ENCODE measurements at places on chromosomes 6 and 20.

DNA sequence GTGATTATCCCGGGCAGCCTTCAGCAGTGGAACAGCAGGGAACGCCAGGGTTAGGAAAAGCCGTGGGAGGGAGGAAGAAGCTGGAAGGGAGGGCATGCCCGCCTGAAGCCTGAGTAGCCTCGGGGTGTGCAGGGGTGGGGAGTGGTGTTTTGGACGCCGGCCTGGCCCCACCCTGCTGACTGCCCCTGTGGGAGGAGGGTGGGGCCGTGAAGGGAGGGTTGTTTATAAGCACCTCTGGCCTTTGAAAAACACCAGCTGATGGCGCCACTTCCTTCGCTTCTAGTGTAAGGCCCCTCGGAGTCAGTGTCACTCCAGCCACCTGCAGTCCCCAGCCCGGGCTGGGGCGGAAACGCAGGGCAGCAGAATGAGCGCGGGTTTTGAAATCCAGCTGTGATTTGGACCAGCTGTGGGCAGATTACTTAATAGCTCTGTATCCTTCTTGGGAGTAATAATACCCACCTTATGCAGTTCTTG is 52.8 kb upstream of the BMP6 start:
- peak; percentile 65 for DNase-seq

- no peak for DNase-seq
These were observed 116.6 kb upstream of the LGSN start for GRCh38 chr6:63436356-63436755.

DNA sequence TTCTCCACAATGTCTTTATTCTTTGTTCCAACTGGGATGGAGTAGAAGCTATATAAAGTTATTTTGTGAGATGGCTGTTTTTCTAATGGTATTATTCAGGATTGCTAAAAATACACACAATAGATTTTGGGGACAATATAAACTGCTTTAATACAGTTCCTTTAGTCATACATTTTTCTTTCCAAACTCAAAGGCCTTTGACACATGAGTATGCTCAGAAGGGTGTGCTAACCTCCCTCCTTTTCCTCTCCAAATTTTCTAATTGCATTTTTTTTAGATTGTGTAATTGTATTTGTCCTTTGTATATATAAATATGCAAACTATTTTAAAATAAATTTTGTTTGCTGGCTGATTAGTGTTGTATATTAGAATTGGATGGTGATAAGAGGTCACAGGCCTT is 119.6 kb upstream of the FOXO3 start:
- DNase-seq, result no peak

GRCh38 chr6:8539453-8539852 is 104.1 kb upstream of the SLC35B3 start:
- peak; percentile 36 for DNase-seq

- DNase-seq, result no peak
These were observed 15.2 kb upstream of the TOX2 start for GRCh38 chr20:43899274-43900120.

GRCh38 chr6:42103753-42104094 is 38.7 kb downstream of the C6orf132 start:
- no peak for DNase-seq

DNA sequence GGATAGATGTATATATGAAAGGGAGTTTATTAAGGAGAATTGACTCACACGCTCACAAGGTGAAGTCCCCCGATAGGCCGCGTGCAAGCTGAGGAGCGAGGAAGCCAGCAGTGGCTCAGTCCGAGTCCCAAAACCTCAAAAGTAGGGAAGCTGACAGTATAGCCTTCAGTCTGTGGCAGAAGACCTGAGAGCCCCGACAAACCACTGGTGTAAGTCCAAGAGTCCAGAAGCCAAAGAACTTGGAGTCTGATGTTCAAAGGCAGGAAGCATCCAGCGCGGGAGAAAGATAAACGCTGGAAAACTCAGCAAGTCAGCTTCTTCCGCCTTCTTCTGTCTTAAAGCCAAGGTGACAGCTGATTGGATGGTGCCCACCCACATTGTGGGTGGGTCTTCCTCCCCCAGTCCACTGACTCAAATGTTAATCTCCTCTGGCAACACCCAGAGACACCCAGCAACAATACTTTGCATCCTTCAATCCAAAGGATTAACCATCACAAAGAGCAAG is 102.6 kb upstream of the GJE1 start:
- no peak for DNase-seq

DNA sequence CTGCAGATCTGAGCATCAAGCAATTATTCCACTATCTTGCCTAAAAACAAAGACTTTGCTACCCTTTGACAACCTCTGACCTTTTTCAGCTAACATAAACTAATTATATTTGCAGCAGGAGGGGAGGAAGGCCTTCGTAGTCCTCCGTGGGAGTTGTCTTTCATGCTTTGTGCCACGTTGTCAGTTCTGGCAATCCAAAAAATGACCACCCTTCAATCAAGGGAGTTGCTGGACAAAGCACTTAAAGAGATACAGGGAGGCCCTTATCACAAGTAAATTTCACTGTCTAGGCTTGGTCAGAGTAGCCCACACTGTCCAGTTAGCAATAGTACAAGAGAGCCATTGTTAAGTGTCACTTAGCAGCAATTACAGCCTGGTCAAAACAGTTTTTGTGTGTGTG is 578.9 kb downstream of the HAO1 start:
- DNase-seq, result no peak

DNA sequence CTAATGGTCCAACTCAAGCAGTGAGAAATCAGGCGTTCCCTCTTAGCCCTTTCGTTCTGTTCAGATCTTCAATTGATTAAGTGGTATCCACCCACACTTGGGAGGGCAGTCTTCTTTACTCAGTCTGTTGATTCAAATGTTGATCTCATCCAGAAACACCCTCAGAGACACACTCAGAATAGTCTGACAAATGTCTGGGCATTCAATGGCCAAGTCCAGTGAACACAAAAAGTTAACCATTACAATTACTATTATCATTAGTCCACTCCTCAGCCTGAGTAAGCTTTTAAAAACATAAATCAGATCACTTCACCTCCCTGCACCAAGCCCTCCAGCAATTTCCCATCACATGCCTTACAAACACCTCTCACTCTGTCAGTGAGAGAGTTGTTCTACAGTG is 423.2 kb downstream of the RFPL4B start:
- DNase-seq, result no peak

DNA sequence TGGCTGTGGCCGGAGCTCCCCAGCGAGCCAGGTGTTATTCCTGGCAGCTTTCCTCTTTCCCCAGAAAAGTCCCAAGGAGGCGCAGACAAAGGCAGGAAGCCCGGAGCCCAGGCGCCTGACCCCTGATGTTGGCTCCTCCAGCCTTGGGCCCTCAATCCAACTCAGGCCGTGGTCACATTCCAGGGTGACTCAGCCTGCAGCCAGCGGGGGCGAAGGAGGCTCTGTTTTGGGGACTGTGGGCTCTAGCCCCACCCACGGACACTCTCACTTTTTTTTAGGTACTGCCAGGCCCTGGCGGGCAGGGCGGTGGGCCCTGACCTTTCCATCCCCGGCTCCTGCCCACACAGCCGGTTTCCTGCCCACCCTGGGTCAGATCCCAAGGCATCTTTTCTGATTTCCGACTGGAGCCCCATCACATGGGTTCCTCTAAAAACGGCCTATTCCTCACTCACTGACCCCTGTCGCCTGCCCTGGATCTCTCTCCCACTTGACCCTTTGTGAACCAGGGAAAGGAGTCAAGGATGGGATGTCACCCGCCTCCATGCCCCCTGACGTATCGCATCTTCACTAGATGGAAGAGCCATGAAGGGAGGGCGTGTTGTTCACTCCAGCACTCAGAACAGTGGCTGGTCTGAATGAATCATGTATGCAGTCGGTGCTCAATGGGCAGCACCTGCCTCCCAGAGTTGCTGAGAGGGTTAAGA is 5.5 kb downstream of the PTGIS start:
- DNase-seq, result peak; percentile 14

DNA sequence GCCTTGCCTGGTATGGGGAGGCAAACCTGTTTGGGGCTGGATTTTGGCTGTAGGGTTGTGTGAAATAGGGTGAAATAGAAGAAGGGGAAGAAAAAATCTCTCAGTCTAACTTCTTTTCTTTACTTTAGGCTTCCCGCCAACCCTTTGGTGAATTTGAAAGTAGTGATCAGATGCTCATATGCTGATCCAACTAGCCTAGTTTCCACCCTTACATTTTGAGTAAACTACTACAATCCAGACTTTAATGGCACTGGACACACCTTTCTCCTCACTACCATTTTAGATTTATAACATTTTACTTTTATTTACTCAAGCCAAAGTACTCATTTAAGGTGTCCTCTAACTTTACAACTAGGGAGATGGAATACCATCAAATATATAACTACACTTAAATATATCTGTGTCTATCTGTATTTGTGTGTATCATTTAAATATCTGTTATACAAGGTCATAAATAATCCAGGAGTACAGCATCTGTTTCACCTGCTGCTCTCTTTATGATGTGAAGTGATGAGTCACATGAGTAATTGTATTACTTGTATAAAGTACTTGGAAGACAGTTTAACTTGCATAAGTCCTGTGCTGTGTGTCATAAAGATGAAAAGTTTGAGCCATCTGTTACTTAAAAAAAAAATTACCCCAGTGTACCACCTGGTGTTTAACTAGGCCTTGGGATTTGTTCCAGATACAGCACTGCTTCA is 172.1 kb downstream of the CDKAL1 start:
- no peak for DNase-seq

GRCh38 chr6:34145161-34146020 is 496 bp downstream of the GRM4 start:
- DNase-seq, result no peak

GRCh38 chr20:19827818-19828217 is 69.8 kb downstream of the RIN2 start:
- no peak for DNase-seq

DNA sequence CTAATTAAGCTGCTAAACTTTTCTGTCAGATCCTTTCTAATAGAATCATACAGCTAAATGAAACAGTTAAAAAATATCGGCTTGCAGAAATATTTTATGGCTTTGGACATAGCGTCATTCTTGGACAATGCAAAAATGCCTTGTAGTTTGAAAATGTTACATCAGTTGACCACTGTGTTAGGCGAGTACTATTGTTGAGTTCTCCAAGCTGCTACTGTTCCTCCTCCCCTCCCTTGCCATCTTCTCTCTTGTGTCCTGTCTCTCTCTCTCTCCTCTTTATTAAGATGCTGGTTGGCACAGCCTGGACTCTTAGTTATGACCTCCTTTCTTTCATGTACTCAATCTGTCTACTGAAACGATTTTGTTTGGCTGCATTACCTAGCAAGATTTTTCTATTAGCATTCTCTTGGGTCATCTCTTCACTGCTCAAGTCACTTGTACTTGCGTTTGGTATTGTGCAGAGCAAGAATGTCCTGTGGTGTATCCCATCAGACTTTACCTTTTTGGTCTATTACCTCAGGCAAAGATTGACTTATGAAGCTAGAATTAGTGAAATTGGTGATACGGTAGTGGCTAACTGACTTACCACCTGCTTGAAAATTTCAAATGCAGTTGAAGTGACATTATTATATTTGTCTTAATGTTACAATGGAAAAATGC is 127.9 kb downstream of the FARS2 start:
- no peak for DNase-seq

DNA sequence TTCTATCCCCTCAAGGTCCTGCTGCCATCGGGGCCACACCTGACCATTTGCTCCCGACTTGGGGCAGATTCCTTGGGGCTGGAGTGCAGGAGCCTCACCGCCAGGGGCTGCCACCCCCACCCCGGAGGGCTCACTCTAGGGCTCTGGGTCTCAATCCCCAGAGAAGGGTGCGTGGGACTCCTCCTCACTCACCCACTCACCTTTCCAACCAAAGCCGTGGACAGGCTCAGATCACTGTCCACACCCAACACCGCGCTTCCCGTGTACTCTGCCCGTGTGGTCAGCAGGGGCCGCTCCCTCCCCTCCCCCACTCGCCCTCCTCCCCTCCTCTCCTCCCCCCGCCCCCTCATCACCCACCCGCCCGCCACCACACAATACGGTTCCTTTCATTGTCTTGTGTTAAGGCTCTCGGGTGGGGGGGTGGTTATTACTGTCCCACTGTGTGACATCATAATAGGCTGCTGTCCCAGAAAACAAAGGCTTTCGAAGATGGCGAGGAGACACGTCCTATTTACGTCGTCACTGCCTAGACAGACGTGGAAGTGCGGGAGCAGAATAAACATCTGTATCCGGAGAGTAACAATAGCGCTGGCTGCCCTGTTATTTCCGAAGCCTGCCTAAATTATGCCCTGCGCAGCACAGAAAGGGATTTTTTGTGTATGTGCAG is 85.8 kb downstream of the YTHDF1 start:
- no peak for DNase-seq

GRCh38 chr6:136784910-136785746 is 7.1 kb downstream of the MAP3K5 start:
- DNase-seq, result no peak

DNA sequence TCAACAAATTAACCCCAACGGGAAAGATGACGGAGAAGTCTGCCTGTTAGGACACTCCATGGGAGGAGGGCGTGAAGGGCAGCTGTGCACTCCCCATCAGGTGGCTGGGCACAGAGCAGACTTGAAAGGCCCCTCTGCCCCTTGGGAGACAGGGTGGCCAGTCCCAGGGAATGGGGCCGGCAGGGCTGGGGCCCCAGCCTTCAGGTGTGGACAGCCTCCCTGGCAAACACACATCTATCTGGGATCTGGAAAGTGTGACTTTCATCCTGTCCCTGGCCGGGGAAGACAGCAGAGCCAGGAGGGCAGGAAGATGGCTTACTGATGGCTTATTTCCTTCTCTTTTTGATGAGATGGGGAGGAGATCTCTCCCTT is 4.5 kb upstream of the FRMD1 start:
- DNase-seq, result no peak

GRCh38 chr6:110140650-110141049 is 38.8 kb downstream of the WASF1 start:
- DNase-seq, result peak; percentile 23

DNA sequence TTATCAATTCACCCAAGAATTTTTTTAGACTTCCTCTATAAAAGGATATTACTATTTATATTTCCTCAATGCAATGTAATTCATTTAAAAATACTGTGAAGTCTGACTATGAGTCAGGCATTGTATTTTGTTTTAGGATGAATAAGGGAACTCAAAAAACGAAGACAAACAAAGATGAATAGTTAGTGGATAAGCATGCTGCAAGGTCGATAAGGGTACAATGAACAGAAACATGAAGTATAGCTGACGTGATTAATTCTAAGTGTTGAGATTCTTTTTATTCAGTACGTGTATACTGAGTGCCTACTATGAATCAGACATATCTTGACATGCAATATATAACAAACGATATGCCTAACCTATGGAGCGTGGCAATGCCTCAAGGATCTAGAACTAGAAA is 105.4 kb downstream of the PDE10A start:
- peak; percentile 36 for DNase-seq

GRCh38 chr6:128491610-128492206 is 28.7 kb downstream of the PTPRK start:
- DNase-seq, result no peak

DNA sequence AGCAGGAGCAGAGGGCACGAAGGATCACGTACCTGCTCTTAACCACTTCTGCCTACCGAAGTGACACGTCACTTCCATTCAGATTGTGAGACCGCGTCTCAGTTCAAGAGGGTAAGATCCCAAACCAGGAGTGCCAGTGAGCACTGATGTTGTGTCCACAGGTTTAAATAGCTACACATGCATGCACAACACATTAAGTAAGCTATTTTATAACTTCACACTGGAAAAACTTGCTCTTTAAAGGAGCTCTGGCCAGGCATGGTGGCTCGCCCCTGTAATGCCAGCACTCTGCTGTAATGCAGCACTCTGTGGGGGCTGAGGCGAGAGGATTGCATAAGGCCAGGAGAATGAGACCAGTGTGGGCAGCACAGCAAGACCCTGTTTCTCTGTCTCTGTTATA is 21.1 kb downstream of the ABHD12 start:
- no peak for DNase-seq

All from foreskin melanocyte (primary cell).